ENCODE measurements at places on chromosomes 2 and 18.

DNA sequence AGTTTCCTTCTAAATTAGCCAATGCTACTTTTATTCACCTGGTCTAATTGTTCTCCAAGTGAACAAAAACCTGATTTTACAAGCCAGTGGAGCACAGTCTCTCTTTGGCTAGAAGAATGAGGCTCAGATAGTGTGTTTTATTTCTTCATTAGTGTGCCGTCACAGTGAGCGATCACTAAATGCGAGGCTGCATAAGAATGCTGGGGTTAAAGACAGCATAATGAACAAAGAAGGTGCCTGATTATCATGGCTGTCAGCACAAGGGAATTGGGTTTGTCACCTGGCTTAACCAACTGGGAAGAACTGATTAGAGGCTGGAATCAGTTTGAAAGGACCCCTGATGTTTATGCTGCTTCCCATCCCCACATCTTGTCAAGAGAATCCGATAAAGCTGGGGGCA is 76.4 kb downstream of the EPHA4 start:
- DNase-seq: no peak

DNA sequence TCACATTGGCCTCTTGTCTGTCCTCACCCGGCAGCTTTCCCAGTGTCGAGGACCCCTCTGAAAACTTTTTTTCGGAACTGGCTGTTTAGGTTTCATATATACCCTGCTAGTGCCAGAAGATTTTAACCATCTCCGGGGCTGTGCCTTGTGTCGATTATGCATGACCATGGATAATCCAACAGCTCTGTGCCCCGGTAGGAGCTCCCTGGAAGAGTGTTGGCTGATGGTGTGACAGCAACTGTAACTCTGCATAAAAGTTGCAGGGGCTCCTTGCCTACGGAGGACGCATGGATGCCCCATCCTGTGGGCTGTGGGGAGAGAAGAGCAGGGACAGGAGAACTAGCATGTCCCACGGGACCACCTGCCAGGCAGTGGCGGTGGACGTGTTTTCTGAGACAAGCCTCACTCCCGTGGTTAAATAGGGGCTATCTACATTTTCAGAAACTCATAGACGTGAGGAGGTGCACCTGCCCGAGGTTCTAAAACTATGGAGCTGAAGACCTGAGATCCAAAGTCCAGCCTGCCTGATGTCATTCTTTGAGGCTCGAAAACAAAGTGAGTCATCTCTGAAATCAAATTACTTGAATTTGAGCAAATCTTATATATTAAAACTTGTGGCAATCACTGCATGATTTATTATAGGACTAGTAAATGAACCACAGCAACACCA is 437.2 kb upstream of the HS6ST1 start:
- no peak for DNase-seq

DNA sequence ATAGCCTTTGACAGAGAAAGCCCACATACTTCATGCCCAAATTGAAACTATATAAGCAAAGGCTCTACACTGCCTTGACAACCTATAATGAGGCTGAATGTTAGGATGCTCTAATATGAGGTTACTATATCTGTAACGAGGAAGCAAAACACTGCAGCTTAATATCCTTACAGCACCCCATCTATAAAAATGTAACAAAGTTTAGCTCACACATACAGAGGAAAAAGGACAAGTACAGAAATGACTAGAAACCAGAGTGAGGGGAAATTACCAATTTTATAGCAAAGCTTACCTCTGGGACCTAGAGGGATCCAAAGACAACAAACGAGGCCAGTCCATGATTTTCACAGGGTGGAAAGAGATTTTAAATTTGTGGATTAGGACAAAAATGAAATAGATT is 138.5 kb downstream of the COL4A4 start:
- DNase-seq: no peak

DNA sequence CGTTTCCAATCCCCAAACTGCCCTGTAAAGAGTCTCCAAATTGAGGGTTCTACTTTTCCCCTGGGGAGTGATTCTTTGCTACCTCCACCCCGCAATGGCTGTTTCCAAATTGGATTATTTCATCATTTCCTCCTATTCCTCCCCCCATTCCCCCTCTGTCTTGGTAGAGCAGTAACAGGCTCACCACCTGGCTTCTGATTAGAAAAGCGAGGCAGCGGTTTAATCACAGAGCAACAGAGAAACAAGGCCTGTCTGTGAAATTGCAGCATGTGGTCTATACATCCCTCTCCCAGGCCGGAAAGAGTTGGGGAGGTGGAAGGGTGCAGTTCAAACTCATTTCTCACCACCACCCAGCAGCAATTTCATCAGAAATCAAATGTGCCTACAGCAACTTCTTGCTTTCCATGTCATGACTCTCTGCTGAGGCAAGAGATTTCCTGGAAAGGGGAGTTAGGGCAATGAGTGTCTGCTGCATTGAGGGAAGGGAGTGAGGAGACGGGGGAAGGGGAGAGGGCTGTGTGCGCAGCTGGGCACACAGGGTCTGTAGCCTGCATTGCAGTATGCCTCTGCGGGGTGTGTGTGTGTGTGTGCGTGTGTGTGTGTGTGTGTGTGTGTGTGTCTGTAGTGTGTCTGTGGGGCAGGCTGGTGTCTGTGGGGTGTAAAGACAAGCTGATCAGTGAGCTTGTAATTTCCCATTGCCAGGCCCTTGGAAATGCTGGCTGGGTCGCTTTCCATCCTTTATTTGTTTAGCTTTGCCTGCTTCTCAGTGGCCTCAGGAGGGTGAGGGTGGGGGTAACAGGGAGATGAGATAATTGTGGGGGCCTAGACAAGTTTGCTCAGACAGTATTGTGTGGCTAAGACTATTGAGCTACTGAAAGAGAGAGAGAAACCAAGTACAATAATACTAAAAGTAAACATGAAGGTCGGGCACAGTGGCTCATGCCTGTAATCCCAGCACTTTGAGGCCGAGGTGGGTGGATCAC is 13.5 kb upstream of the IGFBP2 start:
- DNase-seq: no peak

All from GM06990 (cell line).